ENCODE measurements at places on chromosomes 2 and 18. TPM values are rescaled to one million over a fixed set of nuclear protein-coding genes. Genes with fewer than 3 reads are reported as not detected.

The CYBRD1 gene
- 124 TPM for polyA plus RNA-seq

The CFAP210 gene
- 0.05 TPM for polyA plus RNA-seq

The DOK1 gene
- 16.3 TPM for polyA plus RNA-seq

The LAMA1 gene
- 0.41 TPM for polyA plus RNA-seq

The RAB3GAP1 gene
- 30.2 TPM for polyA plus RNA-seq

The SATB2 gene
- polyA plus RNA-seq, result 1.3 TPM

The IKZF2 gene
- 1.4 TPM for polyA plus RNA-seq

The TUBA3E gene
- polyA plus RNA-seq, result not detected

The CD28 gene
- polyA plus RNA-seq, result 4.0 TPM

The NHEJ1 gene
- 8.9 TPM for polyA plus RNA-seq

The LYG2 gene
- polyA plus RNA-seq, result not detected

The KYNU gene
- 1.2 TPM for polyA plus RNA-seq

The MTHFD2 gene
- polyA plus RNA-seq, result 180 TPM

The KCNIP3 gene
- polyA plus RNA-seq, result 7.6 TPM

The TXNL4A gene
- 109 TPM for polyA plus RNA-seq

The AKAIN1 gene
- not detected for polyA plus RNA-seq

The MARCO gene
- 0.54 TPM for polyA plus RNA-seq

The FKBP1B gene
- 18.7 TPM for polyA plus RNA-seq

The NOL4 gene
- 0.03 TPM for polyA plus RNA-seq

The MYO3B gene
- polyA plus RNA-seq, result 0.05 TPM

The CCBE1 gene
- polyA plus RNA-seq, result not detected

The SLC9A2 gene
- not detected for polyA plus RNA-seq

The LIPG gene
- polyA plus RNA-seq, result 0.03 TPM

The PCARE gene
- 0.13 TPM for polyA plus RNA-seq

The VWA3B gene
- polyA plus RNA-seq, result not detected

The C2orf66 gene
- polyA plus RNA-seq, result not detected

The MC4R gene
- not detected for polyA plus RNA-seq

The CCDC121 gene
- polyA plus RNA-seq, result 4.5 TPM

The LOXHD1 gene
- not detected for polyA plus RNA-seq
